ENCODE measurements at places on chromosomes 1 and 21.

GRCh38 chr1:218850367-218850766 lies 323.3 kb upstream of the LYPLAL1 start:
- DNase-seq, result no peak

DNA sequence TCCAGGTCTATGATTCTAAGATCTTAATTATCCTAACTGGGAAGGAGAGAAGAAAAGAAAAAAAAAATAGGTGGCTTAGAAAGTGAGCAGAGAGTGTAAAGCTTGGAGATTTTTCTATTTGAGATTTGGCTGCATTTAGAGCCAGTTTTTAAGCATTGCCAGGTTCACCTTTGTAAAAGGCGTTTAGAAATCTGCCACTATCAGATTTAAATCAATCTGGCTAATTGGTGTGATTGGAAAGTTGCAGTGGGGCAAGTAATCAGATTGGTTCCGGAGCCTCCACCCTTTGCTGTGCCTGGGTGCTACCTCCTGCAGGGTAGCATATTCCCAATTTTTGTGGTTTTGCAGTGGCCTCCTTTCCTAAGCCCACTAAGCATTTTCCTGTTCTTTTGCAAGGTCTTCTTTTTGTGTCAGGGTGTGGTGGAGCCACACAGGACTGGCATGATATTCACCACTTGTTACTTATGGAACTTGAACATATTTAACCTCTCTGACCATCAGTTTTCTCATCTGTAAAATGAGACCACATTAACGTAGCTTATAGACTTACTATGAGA lies 48.5 kb upstream of the PPP2R5A start:
- DNase-seq, result no peak

DNA sequence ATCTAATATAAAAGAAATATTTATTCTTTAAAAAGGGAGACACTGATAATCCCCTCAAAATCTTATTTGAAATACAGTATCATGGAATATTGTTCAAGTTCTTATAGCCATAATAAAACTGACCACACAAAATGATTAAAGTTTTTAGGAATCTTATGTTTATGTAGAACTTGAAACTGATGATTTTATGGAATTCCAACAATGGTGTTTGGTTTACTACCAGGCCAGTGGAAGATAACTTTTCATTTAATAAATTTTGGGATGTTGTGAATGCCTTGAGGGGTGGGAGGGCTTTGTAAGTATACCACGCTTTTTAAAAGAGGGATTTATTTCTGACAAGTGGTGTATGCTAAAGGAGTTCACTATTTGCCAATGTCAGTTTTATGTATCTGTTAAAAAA lies 87.7 kb downstream of the RAB3GAP2 start:
- no peak for DNase-seq

- DNase-seq, result no peak
Measured at GRCh38 chr1:207831517-207832327, 79.2 kb downstream of the CD34 start.

- no peak for DNase-seq
Measured at GRCh38 chr1:160823296-160823695, 27.3 kb downstream of the LY9 start.

DNA sequence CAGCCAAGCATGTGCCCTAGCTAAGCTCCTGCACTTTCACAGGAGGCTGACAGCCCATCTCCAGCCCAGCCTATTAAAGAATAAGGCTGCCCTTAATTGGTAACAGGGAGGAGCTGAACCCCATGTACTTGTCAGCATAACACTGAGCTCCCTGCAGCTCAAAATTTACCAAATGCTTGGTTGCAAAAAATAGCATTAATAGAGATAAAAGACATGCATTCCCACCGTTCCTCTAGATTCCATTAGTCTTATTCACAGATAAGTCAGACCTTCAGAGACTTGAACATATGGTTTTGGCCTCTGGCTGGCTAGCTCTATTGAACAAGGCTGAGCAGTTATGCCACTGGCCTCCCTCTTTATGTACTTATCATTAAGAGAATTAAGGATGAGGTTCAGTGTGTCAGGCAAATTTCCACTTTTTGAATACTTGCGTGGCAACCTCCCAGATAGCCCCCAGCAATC lies 29.2 kb downstream of the OLFML3 start:
- DNase-seq, result no peak

GRCh38 chr1:114113411-114114184 lies 40.1 kb downstream of the SYT6 start:
- DNase-seq, result no peak

DNA sequence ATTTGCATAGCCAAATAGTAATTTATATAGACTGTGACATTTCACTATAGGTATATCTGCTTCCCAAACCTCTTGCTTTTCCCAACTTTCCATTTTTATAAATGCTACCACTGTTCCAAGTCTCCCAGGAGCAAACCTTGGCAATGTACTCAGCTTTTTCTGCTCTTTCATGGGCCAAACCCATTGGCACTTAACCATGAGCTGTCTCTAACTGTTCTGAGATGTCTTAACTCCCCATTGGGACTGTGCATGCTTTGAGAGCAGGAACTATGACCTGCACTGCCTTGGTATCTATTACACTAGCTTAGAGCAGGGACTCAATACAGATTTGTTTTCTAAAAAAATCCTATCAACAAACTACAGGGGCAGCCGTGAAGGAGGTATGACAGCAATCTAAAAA lies 22.5 kb upstream of the KHDRBS1 start:
- DNase-seq, result no peak

GRCh38 chr1:110215621-110216515 lies 5.8 kb downstream of the KCNC4 start:
- DNase-seq, result no peak

DNA sequence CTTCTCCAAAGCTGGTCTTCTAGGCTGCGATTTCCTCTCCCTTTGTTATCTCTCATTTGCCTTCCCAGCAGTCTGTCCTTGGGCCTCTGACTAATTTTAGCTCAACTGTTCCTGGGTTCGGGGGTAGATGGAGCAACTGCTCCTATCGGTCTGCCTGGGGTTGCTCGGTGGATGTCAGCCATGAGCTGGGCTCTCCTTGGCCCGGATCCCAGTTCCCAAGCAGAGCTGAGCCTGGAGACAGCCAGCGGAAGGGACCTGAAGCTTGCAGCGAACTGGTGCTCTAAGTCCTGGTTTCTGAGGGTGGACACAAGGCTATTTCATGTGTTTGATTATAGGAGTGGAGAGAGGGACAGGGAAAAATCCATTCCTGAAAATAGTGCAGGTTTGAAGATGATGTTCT lies 423.0 kb downstream of the RPS6KC1 start:
- no peak for DNase-seq

- no peak for DNase-seq
Measured at GRCh38 chr1:234526922-234527321, 47.9 kb upstream of the TARBP1 start.

DNA sequence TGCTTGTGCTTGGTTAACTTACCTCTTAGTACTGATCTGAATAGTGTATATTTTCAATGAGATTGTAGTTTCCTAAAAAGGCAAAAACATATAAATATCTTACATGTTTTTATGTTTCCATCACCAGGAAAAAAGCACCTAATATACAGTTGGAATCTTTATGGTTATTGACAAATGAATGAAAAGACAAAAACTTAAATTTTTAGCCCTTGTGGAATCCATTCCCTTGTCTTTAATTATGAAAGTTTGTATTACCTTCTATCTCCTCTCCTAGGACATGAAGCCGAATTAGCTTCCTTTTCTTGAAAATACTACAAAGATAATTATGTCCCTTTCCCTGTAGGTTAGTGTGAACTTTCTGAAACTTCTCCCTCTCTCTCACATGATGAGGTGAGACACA lies at the start of gene OR2T12:
Gene OR2T12, minus strand, starts transcription at position 101 of the 400 bp plus-strand sequence. CDS start 7,846 bp downstream, outside the sequence.
- DNase-seq, result no peak

DNA sequence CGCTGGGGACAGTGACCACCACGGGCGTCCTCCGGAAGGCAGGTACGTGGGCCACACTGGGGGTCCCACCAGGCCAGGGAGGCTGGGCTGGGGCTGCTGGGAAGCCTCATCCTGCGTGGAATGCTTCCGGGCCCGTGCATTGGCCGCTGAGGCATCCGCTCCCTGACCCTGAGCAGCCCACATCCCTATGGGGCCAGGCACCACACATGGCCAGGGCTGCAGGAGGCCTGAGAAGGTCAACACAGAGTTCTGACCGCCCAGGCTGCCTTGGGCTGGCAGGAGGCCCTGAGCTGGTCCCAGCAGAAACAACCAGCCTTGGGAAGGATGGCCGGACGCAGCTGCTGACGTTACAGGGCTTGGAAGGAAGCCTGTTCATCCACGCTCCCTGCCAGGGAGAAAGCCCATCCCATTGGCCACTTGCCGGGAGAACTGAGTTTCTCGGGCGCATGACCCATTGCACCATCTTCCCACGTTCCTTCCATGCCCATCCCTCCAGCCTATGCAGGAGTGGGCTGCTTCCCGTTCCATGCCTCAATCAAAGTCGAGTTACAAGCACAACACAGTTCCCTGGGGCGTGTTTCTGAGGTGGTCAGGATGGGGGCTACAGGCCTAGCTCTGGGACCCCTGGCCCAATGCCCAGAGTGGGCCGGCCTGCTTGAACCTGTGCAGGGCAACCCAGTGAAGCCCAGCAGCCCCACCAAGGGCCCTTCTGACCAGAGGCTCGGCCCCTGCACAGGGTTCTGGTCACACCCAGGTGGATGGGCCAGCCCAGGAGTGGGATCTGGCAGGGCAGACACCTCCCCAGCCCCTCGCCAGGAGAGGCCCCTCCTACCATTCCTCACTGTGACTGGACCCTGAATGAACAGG lies 31.7 kb downstream of the TRIM11 start:
- DNase-seq, result no peak

DNA sequence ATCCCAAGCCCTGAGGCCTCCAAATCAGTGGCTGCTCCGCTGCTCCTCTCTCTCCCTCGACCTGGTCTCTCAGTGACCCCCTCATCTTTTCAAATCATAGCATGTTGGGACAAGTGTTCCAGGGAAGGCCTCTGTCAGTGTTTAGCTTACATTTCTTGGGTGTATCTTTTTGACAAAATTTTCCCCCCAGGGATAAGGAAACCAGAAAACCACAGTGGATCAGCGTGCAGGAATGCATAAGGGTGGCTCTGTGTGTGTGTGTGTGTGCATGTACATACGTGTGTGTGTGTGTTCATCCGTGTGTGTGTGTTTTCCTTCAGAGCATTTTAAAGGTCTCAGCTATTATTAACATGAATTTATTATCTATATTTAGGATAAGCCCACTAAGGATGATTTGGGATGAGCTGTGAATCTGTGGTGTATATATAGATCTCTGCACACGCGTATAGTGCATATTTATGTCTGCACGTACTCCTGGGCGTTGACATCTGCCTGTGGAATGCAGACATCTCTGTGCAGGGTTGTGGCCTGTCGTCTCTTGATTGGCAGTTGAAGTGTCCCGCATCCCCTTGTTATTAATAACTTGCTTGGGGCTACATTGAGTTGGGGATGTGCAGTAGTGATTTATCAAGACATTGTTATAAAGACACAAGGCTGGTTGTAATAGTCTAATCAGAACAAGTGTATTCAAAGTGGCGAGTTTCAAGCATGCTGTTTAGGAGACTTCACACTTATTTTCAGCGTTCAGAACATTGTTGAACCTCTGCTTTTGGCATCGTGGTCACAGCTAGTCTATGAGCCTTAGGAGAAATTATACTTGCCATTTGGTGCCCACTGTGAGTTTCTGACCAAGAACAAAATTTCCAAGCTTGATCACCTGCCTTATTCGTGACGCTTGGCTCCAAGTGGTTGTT lies 55.6 kb downstream of the GALNT2 start:
- DNase-seq, result no peak

GRCh38 chr1:29855561-29856160 lies 619.3 kb downstream of the PTPRU start:
- DNase-seq, result no peak

DNA sequence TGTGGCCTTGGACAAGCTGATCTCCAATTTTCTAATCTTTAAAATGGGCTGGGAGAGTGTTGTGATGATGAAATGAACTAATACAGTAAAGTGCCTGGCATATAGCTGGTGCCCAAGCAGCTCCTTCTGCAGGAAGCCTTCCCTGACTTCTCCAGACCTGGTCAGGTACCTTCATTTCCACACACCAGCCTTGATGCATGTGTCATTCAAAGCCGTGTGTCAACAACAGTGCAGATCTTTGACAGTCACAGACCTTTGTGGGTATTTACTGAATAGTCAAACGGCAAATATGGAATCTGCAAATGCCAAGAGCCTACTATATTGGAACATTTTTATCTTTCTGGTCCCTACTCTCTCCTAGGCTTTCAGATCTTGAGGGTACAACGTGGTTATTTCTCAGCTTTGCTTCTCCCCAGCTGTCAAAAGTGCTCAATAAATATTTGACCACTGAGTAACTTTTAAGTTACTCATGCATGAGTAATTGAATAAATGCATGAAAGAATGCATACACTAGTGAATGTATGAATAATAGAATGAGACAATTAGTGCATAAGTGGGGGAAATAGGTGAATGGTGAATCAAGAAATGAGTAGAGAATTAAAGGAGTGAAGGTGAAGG lies 75.4 kb downstream of the MDM4 start:
- DNase-seq, result no peak

GRCh38 chr1:90509225-90510048 lies 207.7 kb downstream of the BARHL2 start:
- no peak for DNase-seq

DNA sequence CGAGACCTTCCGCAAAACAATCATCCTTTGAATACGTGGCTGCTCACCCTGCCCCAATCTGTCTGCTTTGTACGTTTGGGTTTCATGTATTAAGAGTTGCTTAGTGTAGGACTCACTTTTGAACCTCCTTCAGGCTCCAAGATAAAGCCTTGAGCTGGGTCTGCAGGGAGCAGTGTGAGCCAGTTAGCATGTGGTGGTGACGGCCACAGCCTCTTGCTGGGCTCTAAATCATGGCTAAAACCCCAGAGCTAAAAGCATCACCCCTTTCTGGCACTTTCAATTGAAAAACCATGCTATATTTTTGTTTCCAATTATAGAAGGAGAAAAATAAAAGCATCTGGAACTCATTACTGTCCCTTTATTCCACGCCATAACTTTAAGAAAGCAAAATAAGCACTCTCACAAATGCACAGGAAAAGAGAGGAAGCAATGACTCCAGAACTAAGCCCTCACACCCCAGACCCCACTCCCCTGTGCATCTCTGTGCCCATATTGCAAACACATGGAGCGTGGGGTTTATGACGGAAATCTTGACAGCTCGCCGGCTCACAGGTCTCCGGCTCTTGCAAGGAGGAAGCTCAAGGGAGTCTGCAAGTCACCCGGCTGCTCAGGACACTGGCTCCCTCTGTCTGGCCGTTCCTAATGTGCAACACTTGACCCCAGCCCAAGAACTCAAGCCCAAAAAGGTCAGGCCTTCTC lies 135.5 kb downstream of the MIS18A start:
- DNase-seq, result no peak
